ENCODE measurements at places on chromosomes 3 and 15. TPM values are rescaled to one million over a fixed set of nuclear protein-coding genes. Genes with fewer than 3 reads are reported as not detected.

The RYR3 gene
- not detected for polyA plus RNA-seq

GRCh38 chr15:65644282-65644681 lies 22.5 kb downstream of the SLC24A1 start:
- no peak overlapping the region for H3K4me3 ChIP-seq
- no peak for DNase-seq
- H3K27ac ChIP-seq, result no peak overlapping the region
- H3K27me3 ChIP-seq, result no peaks in the 10 kb centered on the region

The ZNF592 gene
- polyA plus RNA-seq, result 7.5 TPM

The FSTL1 gene
- 583 TPM for polyA plus RNA-seq

DNA sequence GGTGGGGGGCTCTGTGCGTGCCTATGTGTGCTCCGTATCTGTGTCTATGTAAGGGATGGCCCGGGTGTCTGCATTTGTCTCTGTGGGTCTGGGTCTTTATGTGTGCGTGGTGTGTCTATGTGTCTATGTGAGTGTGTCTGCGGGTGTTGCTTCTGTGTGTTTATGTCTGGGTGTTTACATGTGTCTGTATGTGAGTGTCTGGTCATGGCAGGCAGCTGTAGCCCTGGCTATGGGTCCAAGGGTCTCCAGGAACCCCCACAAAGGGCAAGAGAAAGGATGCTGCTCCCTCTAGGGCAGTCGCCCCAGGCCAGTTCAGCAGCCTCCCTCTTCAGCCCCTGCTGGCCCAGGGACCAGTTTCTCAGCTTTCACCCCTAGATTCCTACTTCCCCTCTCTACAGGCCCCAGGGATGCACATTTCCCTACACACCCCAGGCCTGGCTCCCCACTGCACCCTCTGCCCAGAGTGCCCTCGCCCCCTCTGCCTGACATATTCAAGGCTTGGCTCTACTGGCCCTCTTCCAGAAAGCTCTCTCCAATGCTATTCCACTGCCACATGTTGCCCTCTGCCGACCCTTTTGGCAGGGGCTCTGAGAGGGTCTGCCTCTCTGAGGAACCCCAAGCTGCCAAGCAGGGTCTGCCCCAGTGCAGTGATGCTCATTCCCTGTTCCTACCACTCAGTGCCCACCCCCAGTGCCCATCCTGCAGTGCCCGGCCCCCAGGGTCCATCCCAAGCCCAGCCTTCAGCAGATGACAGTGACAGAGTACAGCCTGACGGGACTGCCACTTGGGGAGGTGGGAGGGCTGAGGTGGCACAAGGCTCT lies 1.0 kb upstream of the MYL3 start:
- peaks cover 9% of the 10 kb centered on the region for H3K27me3 ChIP-seq
- no peak overlapping the region for H3K4me3 ChIP-seq
- peaks cover 3% of the 10 kb centered on the region for H3K4me1 ChIP-seq
- peak; percentile 12 for DNase-seq
- no peaks in the 10 kb centered on the region for H3K36me3 ChIP-seq

The GXYLT2 gene
- polyA plus RNA-seq, result 25.9 TPM

GRCh38 chr3:46749129-46749528 lies 31.5 kb upstream of the PRSS50 start:
- no peaks in the 10 kb centered on the region for H3K27me3 ChIP-seq
- H3K4me1 ChIP-seq, result no peaks in the 10 kb centered on the region
- H3K4me3 ChIP-seq, result no peak overlapping the region
- no peak for DNase-seq
- H3K27ac ChIP-seq, result no peak overlapping the region

DNA sequence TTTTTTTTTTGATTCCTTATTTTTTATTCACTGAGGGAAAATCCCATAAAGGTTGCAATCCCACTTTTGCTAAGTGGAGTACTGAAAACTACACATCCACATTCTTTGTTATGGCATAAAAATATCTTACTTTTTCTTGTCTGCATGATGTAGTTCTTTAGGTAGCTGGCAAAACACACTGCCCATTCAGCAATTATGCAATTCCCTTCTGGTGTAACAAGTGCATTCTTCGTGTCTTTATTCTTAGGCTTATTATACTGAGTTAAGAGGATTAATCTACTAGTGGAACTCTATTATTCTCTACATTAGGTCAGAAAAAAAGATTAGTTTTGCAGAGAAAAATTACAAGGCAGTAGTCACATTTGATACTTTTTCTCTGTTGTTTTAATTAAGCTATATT lies 403.8 kb upstream of the GBE1 start:
- no peak overlapping the region for H3K4me3 ChIP-seq
- no peak for DNase-seq
- no peaks in the 10 kb centered on the region for H3K27me3 ChIP-seq
- H3K27ac ChIP-seq, result no peak overlapping the region
- no peaks in the 10 kb centered on the region for H3K36me3 ChIP-seq
- H3K4me1 ChIP-seq, result no peaks in the 10 kb centered on the region

The SERINC4 gene
- polyA plus RNA-seq, result 0.06 TPM

DNA sequence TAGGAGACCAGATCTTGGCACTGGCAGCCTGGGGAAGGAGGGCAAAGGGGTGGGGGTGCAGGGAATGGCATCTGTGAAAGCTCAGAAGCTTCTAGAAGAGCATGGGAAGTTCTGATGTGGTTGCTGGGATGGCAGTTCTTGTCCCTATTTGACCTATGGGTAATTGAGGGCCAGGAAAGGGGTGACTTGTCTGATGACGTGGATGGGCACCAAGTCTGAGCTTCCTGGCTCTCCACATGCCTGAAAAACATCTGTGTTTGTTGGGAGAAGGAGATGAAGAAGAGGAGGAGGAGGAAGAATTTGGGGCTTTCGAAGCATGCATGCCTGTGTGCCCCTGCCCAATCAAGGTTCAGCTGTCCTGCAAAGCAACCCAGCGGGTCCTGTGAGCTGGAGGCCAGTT lies 158.8 kb downstream of the SMAD6 start:
- H3K27me3 ChIP-seq, result no peaks in the 10 kb centered on the region
- DNase-seq, result no peak
- no peaks in the 10 kb centered on the region for H3K36me3 ChIP-seq
- H3K4me3 ChIP-seq, result no peak overlapping the region
- peaks cover 17% of the 10 kb centered on the region for H3K4me1 ChIP-seq

The MUC13 gene
- polyA plus RNA-seq, result not detected

The RTP3 gene
- not detected for polyA plus RNA-seq

The ACSBG1 gene
- polyA plus RNA-seq, result not detected

The SST gene
- polyA plus RNA-seq, result not detected

- no peak overlapping the region for H3K4me3 ChIP-seq
- H3K27ac ChIP-seq, result no peak overlapping the region
- H3K36me3 ChIP-seq, result no peaks in the 10 kb centered on the region
- DNase-seq, result no peak
- H3K27me3 ChIP-seq, result no peaks in the 10 kb centered on the region
- H3K4me1 ChIP-seq, result no peaks in the 10 kb centered on the region
Measured at GRCh38 chr3:156888576-156888975, 62.4 kb downstream of the LEKR1 start.

- peak; percentile 52 for DNase-seq
- H3K4me3 ChIP-seq, result no peak overlapping the region
- no peak overlapping the region for H3K27ac ChIP-seq
- peaks cover 7% of the 10 kb centered on the region for H3K27me3 ChIP-seq
- H3K36me3 ChIP-seq, result no peaks in the 10 kb centered on the region
- H3K4me1 ChIP-seq, result no peaks in the 10 kb centered on the region
Measured at GRCh38 chr3:12891985-12892839, 50.8 kb upstream of the RPL32 start.

The APPL1 gene
- 27.4 TPM for polyA plus RNA-seq

- H3K36me3 ChIP-seq, result peaks cover 7% of the 10 kb centered on the region
- peaks cover 29% of the 10 kb centered on the region for H3K4me1 ChIP-seq
- H3K4me3 ChIP-seq, result peak overlapping the region; percentile 51
- H3K27ac ChIP-seq, result no peak overlapping the region
- DNase-seq, result no peak
Measured at GRCh38 chr3:188215129-188215528, 61.2 kb downstream of the LPP start.

Measured in fibroblast of lung (primary cell).